ENCODE measurements at places on chromosomes 4 and X.

- DNase-seq: peak; percentile 67
Measured at GRCh38 chrX:153609917-153610835, 11.2 kb upstream of the CCNQ start.

DNA sequence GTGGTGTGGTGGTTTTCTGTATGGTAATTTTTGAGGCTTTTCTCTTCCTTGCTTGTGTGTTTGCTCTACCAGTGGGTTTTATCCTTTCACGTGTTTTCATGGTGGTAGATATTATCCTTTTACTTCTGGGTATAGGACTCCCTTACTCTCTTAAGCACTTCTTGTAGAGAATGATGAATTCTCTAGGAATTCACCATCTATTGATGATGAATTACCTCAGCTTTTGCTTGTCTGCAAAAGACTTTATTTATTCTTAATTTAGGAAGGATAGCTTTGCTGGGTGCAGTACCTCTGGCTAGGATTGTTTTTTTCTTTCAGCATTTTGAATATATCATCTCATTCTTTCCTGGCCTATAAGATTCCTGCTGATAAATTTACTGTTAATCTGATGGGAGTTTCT lies 415.3 kb downstream of the PDGFC start:
- DNase-seq: no peak

GRCh38 chr4:47824840-47825239 lies 13.0 kb downstream of the CORIN start:
- peak; percentile 9 for DNase-seq

- DNase-seq: no peak
Measured at GRCh38 chr4:4888695-4889094, 29.2 kb downstream of the MSX1 start.

DNA sequence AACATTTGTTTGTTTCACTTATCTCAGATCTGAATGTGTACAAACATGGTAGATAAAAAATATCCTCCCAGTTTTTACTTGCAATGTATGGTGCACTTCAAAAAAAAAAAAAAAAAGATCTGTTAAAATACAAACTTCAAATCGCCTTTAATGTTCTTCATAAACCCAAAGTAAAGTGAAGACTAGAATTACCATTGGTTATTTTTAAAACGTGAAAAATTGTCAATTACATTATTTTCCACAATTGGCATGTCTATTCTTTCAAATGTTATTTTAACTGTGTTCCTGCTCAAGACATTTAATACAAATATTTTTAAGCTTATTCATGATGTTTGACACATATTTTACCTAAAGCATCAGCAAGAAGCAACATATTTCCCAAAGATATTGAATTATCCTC lies 5.0 kb downstream of the NKX6-1 start:
- no peak for DNase-seq

GRCh38 chr4:119615068-119615719 lies 13.4 kb downstream of the PDE5A start:
- peak; percentile 27 for DNase-seq

DNA sequence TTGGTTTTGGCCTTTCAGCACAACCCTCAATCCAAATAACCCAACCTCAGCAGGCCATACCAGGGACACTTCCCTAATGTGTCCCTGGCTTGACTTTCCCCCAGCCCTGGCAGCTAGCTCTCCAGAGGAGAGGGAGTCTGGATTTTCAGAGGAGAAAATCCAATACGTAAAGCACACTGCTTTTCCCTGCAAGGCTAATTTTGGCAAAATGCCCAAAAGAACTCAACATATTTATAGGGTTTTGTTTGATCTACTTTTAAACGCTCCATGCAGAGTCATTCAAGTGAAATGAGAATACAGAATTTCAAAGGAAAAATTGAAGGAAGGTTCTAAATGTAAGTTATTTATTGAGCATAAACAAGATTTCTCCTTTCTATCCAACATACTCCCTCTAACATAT lies 167.2 kb downstream of the SH3KBP1 start:
- DNase-seq: peak; percentile 28

DNA sequence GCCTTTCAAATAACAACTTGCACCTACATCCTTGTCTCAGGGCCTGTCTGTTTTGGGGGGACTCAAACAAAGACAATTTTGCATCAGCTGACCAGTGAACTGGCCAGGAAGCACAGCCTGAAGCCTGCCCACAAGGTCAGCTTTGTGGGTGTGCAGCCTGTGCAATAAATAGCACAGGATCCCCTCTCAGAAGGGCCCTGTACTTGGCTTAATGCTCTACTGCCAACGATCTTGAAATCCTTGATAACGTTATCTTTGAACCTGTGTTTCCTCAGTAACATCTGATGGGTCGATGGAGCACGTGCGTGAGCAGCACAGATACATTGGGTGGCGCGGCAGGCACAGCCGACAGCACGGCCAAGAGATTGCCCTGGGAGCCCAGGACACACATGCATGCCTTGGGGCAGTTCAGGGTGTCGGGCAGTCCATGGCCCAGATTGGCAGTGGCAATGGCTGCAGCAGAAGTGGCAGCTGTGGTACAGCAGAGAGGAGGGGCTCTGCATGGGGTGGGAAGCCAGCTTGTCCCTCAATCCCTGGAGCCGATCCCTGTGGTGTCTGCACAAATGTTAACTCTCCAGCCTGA lies 58.8 kb upstream of the ATP6AP2 start:
- DNase-seq: no peak

GRCh38 chr4:177263818-177264217 lies 45.9 kb upstream of the NEIL3 start:
- no peak for DNase-seq

DNA sequence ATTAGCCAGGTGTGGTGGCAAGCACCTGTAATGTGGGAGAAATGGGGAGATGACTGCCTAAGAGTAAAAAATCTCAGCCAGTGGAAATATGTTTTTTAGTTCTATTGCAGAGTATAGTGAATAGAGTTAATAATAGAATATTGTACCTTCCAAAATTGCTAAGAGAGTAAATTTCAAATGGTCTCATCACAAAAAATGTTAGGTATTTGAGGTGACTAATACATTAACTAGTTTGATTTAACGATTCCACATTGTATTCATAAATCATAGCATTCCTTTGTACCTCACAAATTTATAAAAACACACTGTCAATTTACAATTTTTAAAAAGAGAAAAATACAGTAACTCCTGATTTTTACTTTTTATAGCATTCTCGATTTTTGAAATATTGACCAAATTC lies 681.5 kb upstream of the EPHA5 start:
- no peak for DNase-seq

- no peak for DNase-seq
Measured at GRCh38 chrX:122583551-122583950, 600.5 kb upstream of the GRIA3 start.

DNA sequence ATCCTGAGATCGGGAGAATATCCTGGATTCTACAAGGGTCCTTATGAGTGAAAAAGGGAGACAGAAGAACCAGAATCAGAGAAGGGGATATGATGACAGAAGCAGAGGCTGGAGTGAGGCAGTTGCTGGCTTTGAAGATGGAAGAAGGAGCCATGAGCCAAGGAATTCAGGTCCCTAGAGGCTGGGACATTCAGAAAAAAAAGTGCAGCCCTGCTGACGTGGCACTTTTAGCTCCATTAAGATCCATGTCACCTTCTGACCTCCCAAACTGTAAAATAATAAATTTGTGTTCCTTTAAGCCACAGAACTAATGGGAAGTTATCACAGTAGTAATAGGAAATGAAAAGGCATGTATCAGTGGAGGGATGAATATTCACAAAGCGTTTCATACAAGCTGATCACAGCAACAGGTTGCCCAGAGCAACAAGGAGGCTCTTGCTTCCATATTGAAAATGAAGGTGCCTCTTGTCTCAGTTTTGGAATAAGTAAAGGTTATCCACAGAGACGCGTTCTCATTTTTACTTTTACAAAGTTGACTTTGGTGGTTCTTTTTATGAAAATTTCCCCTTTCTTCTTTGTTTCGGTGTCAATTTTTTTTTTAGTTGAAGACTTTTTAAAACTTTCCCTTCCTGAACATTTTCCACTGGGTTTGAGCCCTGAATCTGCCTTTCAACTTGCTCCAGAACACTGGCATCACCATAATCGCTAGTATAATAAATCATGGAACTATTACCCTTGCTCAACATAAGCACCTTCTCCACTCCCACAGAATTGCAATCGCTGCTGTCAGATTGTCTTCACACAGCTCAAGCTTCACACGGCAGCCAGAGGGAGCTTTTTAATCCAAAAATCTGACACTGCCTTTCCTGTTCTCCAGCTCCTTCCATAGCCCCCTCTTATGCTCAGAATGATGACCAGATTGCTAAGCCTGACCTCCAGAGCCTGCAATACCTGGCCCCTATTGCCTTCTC lies 127.6 kb upstream of the RBPJ start:
- DNase-seq: no peak

GRCh38 chrX:8453611-8454010 lies 11.0 kb upstream of the VCX3B start:
- DNase-seq: no peak

- no peak for DNase-seq
Measured at GRCh38 chr4:9963328-9963727, 58.0 kb downstream of the SLC2A9 start.

DNA sequence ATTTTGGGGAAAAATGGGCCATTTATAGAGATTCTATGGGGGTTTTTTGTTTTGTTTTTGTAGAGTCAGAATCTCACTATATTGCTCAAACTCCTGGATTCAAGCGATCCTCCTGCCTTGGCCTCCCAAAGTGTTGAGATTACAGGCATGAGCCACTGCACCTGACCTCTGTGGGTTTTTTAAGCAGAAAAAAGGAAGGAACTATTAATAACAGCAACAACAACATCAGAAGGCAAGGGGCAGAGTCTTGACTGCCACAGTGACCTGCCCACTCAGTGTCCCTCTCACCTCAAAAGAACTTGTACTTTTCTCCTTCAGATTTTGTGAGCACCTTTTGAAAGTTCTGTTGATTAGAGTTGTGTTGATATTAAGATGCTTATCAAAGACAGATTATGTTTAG lies 48.1 kb downstream of the FNIP2 start:
- no peak for DNase-seq

DNA sequence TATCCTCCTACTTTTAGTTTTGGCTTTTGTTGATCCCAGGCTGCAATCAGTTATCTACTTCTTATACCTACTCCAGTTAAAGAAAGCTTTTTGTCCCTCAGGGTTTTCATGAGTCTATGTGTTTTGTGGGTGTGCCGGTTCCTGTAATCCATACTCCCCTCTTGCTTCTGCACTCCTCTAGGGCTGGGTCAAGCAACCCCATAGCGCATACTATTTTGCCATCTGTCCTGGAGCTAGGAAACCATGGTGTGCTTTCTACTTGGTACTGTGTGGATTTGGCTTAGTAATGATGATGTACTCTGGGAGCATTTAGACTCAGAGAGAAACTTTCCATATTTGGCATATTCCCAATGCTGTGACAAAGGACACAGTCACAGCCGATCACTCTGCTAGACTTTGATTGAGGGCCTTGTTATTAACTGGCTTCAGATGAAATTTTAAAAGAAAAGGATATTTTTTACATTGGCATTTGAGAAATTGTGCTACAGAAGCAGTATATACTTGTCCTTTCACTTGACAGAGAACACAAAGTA lies 86.1 kb upstream of the GRXCR1 start:
- no peak for DNase-seq

- no peak for DNase-seq
Measured at GRCh38 chrX:13494562-13494961, 74.8 kb upstream of the EGFL6 start.

DNA sequence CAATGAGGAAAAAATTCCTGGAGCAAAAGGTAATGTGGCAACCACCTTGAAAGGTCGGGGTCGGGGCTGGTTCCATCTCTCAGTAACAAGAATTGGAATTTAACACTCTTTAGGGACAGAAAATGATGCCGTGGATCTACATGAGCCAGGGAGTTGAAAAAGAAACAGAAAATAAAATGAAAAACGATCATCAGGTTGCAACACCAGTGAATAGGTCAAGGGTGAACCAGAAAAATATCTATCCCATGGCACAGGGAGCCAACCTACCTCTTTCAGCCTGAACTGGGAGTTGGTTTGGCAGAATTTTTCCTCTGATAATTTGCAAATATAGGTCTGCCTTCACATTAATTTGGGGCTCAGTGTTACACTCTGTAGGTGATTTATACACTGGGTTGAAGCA lies 93.7 kb downstream of the C4orf33 start:
- no peak for DNase-seq

DNA sequence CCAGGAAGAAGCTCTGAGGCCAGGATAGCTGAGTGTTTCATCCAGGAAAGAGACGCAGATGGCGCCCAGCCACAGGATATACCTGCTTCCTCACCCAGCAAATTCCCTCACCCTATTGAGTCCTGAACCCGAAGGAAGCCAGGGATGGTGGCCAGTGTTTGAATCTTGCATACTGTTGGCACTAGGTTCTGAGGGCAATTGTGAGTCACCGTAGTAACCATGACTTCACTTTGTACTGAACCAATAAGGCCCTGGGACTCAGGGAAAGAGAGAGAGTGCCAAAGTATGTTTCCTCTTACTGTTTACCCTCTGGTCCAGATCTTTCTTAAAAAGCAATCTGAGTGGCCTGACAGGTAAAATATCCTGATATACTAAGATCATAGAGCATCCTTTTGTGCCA lies 25.6 kb upstream of the SMIM10L2A start:
- no peak for DNase-seq

- DNase-seq: no peak
Measured at GRCh38 chr4:159096434-159096833, 6.4 kb upstream of the RAPGEF2 start.

Measured in mesenchymal stem cell (in vitro differentiated cells and primary cell).